T-helper 1 cell treated with Interleukin-12 subunit alpha and Interleukin-12 subunit beta and Interleukin-4 antibody, amounts not matched to agents 30 ng/mL and 1 ng/mL, for 36 hours (primary cell): ENCODE measurements at places on chromosomes 7 and 10. TPM values are rescaled to one million over a fixed set of nuclear protein-coding genes. Genes with fewer than 3 reads are reported as not detected.

The TACC2 gene
- not detected in 2 replicates for total RNA-seq

The SPAG6 gene
- total RNA-seq, result 0.96 and 1.3 TPM in 2 replicates

The PSD gene
- total RNA-seq, result 2.4 and 3.7 TPM in 2 replicates

The AZGP1 gene
- not detected in 2 replicates for total RNA-seq

The TMEM213 gene
- 3.7 and 4.6 TPM in 2 replicates for total RNA-seq

The ZNF25 gene
- 6.2 and 7.5 TPM in 2 replicates for total RNA-seq
